ENCODE measurements at places on chromosomes 7 and 10.
A peak's percentile ranks its signal among the peaks of the same experiment; 100 is the strongest.

DNA sequence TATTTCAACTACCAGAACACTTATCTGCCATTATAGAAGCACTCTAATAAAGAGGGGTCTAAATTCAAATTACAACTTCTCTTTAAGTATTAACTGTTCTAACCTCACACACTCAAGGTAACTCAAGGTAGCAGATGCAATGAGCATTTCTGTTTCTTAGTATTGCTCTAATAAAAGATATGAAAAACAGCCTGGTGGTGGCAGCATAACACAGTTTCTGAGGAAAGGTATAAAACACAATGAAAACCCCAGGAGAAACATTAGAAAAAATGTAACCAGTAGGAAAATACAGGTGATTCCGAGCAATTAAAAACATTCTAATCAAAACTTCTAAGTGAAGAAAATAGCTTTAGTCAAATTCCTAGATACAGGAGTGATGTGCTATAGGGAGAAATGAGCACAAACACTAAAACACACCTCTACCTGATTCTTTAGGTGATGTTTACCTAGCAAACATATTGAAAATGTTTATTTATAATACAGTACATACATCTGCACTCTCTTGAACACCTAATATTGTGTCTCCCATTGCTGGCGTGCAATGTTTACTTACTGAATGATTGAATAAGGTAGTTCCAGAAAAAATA is 3.5 kb downstream of the MKRN1 start:
- DNase-seq, result peak; percentile 35

- no peak for DNase-seq
Measured at GRCh38 chr7:91630581-91631380, 249.7 kb downstream of the MTERF1 start.

DNA sequence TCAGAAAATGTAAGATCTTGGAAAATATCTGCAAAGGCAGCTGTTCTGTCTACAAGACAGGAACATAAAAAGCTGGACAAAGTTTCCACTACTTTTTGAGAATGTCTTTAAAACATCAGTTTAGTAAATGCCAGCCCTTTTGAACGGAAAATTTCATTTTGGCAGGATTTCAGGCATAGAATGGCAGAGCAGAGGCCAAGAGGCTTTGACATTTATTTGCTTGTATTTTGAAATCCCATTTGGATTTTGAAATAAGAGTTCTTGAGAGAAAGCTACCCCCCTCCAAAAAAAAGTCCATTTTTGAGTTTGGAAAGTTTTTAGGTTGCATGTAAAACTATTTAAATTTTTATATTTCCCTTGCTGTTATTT is 3.1 kb upstream of the ETV1 start:
- DNase-seq, result no peak

GRCh38 chr7:17206349-17206905 is 92.0 kb upstream of the AHR start:
- no peak for DNase-seq

DNA sequence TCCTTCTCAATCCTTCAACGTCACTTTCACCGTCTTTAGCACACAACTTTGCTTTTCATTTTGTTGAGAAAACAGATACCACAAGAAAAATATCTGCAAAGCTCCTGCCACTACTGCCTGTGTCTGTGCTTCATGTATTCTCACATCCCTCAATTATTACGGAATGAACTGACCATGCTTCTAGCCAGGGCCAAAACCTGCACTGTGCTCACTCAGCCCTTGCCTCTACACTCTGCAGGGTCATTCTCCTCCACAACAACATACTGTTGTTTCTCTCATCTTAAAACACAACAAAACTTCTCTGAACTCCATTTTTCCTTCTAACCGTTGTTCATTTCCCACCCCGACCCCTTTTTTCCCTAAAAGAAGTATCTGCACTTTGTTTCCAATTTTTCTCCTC is 29.5 kb downstream of the BMPR1A start:
- no peak for DNase-seq

DNA sequence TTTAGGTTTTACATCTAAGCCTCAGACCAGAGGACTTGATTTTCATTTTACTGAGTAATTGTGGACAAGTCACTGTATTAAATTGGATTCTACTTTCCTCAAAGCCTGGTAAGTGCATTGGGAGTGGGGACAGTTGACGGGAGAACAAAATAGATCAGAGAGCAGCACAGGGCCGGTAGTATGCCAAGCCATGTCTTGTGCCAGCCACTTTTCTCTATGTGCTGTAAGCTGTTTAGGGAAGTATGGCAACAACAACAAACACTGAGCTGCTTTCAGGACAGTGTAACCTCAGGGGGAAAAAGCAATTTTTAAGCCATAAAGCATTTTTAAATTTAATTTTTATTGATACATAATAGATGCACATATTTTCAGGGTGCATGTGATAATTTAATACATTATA is 365.9 kb upstream of the IGFBP3 start:
- no peak for DNase-seq

DNA sequence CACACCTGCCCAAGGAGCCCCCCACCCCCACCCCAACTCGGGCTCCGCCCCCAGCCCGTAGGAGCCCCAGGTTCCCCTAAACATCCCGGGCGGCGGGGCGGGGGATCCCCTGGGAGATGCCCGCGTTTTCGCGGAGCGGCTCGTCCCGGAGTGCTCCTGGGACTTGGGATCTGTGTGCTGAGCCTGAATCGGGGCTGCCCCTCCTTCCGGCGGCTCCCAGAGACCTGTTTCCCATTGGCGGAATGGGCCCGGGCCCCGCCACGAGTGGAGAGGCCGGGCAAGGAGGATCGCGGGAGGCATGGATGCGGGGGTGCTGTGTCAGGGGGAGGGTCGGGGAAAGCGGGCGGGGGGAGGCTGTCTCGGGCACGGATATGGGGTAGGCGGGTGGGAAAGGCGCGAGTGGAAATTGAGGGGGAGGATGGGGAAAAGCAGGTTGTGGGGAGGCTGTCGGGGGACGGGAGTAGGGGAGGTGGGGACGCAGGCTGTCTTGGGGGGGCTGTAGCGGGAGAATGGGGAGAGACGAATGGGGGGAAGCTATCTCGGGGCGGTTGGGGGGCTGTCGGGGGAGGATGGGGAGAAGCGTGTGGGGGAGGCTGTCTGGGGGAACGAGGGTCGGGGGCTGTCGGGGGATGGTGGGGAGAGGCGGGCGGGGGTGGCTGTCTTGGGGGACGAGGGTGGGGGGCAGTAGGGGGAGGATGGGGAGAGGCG is 572 bp upstream of the BHLHA15 start:
- DNase-seq, result no peak

- no peak for DNase-seq
Measured at GRCh38 chr10:15144788-15145187, 23.7 kb downstream of the NMT2 start.

DNA sequence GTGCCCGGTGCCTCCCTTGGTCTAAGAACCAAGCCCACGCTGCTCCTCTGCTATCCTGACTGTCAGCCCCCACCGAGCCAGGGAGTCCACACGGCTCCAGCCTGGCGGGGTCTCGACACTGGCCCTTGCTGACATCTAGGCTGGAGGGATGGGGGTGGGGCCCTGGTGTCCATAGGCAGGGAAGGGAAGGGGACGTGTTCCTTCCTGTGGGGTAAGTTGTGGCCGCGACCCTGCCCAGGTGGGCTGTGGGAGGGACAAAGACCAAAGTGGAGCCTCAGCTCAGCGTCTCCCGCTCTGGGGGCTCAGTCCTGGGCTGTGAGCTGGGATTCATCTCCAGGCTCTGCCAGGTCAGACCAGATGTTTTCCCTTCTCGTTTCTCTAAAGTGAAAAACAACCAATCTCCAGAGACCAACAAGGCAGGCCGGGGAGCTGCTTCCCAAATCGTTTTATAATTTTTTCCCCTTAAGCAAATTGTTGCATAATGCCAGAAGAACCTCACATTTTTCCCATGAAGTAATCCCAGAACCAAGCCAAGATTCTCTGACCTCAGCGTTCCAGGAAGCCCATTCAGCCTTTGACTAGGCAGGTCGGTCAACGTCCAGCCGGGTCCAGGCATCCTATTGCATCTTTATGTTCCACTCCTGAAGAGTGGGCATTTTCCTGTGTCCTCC is 101.2 kb downstream of the RGS10 start:
- DNase-seq, result no peak

DNA sequence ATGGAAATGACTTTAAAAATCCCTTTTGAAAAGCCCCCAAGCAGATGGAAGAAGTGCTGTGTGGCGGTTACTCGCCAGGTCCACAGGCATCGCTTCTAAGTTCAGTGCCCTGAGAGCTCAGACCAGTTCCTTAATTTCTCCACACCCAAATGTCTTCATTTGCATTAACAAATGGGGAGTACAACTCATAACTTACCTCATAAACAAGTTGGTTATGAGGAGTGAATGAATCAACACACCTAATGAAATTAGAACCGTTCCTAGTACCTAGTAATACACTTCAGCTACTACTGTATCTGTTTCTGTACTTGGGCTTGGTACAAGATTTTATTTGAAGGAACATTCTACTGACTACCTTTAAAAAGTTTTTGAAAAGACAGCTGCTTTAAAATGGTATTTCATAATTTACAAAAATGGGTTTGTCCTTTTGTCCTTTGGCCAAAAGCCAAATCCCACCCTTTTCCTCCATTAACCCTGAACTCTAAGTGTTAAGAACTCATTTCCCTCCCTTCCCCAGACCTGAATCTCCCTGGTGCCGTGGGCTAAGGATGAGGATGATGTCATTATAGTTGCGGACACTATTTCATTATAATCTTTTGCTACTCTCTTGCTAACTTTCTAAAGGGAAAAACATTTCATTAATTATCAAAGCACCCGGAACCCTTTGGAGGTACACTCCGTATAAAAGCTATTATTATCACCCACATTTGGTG is 221.5 kb upstream of the CELF2 start:
- DNase-seq, result no peak

DNA sequence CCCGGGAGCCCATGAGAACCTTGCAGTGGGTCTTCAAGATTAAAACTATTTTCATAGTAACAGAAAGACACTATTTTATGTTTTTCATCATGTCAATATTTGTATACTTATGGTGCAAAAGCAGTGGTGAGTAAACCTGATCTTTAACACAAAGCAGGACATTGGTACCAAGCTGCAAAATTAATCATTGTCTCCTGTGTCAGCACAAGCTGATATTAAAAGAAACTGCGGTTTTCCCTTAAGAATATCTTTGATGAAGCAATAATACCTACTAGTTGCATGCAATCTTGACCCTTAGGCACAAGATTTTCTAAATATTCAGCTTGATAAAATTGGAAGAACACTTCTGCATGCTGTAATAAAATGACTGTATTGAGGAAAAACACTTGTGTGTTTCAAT is 121.7 kb downstream of the MDFIC start:
- DNase-seq, result no peak

- no peak for DNase-seq
Measured at GRCh38 chr7:78173666-78174065, 375.1 kb downstream of the PHTF2 start.

DNA sequence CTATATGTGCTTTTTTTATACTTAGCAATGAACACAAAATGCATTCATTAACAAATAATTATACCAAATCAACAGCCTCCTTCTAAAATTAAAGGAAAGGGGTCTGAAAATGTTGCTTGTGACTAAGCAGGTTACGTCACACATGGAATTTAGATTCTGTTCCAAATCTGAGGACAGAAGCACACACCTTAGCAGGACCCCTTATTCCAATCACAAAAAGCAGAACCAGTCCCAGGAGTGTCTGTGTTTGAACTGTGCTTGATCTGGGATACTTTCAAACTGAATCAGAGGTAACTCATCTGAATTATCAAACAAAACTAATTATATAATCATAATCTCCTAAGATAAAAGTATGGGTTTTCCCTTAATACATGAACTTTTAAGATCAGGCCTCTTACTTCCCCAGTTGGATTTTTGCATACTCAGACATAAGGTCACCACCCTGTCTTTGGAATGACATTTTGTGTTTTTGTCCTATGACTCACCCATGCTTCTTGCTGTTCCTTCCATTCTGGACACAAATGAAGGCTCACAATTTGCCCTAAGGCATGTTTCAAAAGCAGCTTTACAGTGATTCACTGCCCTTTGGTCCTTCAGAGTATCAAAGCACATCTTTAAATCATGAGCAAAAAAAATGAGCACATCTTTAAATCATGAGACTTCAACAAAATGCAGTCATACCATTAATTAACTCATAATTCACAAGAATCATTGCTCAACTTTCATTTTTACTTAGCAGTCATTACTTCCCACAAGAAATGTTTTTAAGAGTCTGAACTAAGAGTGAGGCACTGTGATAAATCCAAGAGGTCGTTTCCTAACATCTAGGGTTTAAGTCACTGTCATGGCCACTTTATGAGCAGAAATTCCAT is 35.5 kb downstream of the SEMA3C start:
- no peak for DNase-seq

DNA sequence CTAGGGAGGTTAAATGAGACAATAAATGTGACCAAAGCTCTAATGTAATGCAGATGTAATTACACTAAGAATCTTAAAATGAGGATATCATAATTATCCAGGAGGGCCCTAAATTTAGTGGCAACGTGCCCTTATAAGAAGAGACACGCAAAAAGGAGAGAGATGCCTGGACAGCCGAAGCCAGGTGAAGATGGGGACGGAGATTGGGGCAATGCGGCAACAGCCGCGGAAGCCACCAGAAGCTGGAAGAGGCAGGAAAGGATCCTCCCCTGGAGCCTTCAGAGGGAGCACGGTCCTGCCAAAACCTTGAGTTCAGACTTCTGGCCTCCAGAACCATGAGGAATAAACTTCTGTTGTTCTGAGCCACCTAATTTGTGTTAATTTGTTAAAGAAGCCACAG is 25.3 kb upstream of the C10orf71 start:
- no peak for DNase-seq

DNA sequence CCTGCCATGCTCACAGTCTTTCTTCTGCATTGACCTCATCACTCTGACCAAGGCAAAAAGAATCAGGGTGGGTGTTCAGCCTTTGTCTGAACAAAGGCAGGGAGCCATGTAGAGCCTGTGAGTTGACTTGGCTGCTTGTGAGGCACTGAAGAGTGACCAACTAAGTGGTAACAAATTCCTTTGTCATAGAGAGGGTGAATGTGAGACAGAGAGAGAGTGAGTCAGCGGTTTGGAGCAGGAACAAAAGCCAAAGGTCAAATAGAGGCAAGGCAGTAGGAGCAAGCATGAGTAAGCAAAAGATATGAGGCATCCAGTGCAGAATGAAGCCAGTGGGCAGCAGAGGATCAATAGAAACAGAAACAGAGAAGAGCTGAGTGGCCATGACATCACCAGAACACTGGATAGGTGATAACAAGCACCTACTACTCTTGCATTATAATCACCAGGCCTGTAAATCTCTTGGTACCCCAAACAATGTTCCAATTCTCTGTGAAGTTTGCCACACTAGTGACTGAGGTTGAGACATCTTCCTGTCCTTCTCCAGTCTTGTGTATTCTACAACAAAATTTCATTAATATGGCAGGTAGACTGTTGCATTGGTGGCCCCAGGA is 116.2 kb upstream of the LAMB4 start:
- DNase-seq, result no peak

- no peak for DNase-seq
Measured at GRCh38 chr10:6530966-6531365, 49.1 kb downstream of the PRKCQ start.

DNA sequence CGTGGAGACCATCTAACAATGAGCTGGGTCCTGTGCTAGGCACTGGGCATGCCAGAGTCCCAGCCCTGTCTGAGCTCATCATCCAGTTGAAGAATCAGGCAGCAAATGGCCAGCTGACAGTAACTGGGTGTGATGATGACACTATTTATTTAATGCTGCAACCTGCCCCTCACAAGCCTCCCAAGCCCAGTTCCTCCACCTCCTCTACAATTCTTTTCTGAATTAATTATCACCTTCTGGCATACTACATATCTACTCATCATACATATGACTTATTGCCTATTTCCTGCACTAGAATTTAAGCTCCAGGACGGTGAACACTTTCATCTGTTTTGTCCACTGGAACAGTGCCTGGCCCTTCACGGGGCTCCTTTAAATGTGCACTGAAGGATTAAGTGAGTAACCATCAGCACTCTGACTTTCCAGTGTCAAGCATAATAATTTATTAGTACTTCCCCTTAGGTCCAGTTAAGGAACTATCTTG is 96.7 kb upstream of the LAMB4 start:
- DNase-seq, result no peak
